ENCODE measurements at places on chromosomes 5 and 9.

DNA sequence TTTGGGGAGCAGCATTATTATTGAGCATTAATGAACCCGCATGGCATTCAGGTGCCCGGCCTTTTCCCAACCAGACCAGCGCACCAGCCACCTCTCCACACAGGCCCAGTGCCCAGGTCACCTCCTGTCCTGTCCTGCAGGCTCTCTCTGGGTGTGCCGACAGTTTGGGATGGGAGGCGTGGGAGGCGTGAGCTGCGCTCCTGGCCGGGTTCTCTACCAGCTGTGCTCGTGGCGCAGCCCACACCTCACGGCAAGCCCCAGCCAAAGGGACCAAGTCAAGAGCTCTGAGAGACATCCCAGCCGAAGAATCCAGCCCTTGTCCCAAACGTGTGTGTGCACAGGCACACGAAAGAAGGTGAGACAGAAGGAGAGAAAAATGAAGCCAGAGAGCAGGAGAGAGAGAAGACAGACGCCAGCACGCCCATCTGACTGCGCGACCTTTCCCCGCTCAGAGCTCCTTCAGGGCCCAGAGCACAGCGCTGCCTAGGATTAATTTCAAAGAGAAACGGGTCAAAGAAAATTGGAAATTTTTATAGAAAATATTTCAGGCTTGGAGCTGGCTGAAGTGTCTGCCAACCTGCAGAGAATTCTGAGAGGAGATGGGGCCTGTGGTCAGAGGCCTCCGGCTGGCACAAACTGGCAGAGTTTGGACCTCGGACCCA is 81.7 kb downstream of the ADAMTS2 start:
- H3K4me1 ChIP-seq = peaks cover 46% of the 10 kb centered on the region
- no peak overlapping the region for H3K27ac ChIP-seq

- no peaks in the 10 kb centered on the region for H3K4me1 ChIP-seq
- no peak for DNase-seq
- no peak overlapping the region for H3K4me3 ChIP-seq
- H3K36me3 ChIP-seq = no peaks in the 10 kb centered on the region
- H3K27ac ChIP-seq = no peak overlapping the region
- H3K27me3 ChIP-seq = no peaks in the 10 kb centered on the region
Measured at GRCh38 chr5:68884144-68884754, 209.6 kb upstream of the SLC30A5 start.

- H3K36me3 ChIP-seq = no peaks in the 10 kb centered on the region
- no peaks in the 10 kb centered on the region for H3K27me3 ChIP-seq
- 0 out of 2 replicates have a peak, but pooled peaks cover 5% of the 10 kb centered on the region for H3K4me1 ChIP-seq
Measured at GRCh38 chr9:104028827-104029226, 65.3 kb upstream of the SMC2 start.

DNA sequence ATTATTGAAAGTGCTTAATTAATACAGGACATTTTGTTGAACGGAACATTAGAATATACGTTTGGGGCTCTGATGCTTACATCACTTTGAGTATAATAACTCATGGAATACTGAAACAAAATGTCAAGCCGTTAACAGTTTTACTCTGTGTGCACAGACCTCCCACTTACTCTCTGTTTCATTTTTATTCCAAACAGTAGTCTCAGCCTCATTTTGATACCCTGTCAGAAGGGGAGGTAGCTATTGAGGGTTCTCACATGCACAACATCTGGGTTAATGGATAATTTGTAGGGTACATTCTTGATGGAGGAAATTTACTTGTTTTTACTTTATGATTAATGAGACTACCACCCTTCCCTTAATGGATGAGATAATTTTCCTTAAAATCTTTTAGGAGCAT is 59.0 kb downstream of the SCAMP1 start:
- H3K36me3 ChIP-seq = peaks cover 30% of the 10 kb centered on the region
- no peak overlapping the region for H3K4me3 ChIP-seq

DNA sequence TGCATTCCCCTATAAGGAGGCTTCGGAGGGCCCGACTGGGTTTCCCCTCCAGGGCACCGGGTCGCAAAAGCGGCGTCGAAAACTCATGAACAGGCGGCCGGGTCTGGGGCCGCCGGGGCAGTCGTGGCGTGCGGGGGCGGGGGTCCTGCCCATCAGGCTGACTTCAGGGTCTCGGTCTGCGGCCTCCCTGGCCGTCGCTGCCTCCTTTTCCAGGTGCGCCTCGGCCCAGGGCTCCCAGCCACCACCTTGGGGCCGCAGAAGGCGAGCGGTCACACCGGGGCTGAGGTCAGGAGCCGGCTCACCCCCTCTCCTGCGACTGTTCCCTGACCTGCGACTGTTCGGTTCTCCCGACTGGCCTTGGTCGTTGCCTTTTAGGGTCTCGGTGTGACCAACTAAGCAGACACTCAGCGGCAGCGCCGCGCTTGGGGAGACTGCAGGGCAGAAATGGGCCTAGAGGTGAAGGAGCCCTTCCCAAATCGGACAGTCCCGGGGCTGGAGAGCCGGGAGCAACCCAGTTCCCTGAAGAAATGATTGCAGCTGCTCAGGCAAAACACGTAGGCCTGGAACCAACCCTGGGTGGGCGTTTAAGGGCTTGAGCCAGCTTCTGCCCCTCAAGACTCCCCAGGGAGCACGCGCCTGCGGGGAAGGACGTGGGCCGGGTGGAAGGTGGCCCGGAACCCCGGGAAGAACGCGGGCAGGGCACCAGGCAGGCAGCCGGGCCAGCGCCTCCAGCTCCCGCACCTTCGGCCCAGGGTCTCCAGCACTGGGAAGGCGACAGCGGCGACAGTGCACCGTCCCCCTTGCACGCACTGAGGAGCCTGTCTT is 11.2 kb downstream of the IRX2 start:
- H3K27ac ChIP-seq = peak overlapping the region; percentile 84
- H3K4me1 ChIP-seq = peaks cover 51% of the 10 kb centered on the region
- H3K4me3 ChIP-seq = peak overlapping the region; percentile 77
- H3K27me3 ChIP-seq = no peaks in the 10 kb centered on the region
- no peaks in the 10 kb centered on the region for H3K36me3 ChIP-seq

DNA sequence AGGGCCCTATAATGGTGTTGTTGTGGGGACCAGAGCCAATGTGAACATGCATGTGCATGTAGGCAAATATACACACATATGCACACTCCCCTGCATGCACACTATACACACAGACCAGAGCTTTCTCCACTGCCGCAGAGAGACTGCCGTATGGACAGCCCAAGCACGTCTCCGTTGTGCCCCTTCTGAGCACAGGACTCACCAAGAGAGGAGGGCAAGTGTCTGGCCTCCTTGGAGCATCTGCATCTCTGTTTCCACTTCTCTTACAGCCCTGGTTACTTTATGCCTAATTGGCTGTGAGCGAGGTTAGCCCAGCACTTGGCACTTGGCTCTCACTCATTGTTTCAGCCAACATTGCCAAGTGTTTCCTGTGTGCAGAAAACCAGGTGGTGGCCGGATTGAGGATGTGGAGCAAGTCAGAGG is 30.4 kb downstream of the CSF2 start:
- peak overlapping the region; percentile 79 for H3K27ac ChIP-seq
- H3K4me1 ChIP-seq = peaks cover 40% of the 10 kb centered on the region
- no peaks in the 10 kb centered on the region for H3K36me3 ChIP-seq
- DNase-seq = peak; percentile 27
- no peak overlapping the region for H3K4me3 ChIP-seq

DNA sequence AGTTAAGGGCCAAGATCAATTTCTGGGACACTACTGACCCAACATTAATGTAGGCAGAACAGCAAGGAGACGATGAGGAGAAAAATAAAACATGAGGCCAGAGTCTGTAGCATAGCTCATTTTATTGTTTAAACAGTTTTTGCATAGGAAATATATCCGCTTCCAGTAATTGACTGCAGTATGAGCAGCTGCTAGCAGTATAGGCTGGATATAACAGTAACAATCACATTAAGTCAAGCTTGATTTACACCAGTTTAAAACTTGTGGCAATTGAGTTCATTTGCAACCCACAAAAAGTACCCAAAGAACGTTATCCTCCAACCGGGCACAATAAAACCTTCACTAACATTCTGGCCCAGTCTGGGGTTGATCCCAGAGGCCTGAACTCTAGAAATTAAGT is 232.2 kb downstream of the NFIB start:
- H3K4me1 ChIP-seq = no peaks in the 10 kb centered on the region
- H3K36me3 ChIP-seq = no peaks in the 10 kb centered on the region
- H3K4me3 ChIP-seq = no peak overlapping the region
- 0 out of 2 replicates have a peak, but pooled peaks cover 2% of the 10 kb centered on the region for H3K27me3 ChIP-seq
- no peak for DNase-seq

GRCh38 chr5:111755942-111756381 is 1.0 kb downstream of the NREP start:
- H3K36me3 ChIP-seq = peaks cover 47% of the 10 kb centered on the region
- peaks cover 30% of the 10 kb centered on the region for H3K4me1 ChIP-seq
- H3K4me3 ChIP-seq = peak overlapping the region; percentile 98
- no peaks in the 10 kb centered on the region for H3K27me3 ChIP-seq
- DNase-seq = peak; percentile 76

DNA sequence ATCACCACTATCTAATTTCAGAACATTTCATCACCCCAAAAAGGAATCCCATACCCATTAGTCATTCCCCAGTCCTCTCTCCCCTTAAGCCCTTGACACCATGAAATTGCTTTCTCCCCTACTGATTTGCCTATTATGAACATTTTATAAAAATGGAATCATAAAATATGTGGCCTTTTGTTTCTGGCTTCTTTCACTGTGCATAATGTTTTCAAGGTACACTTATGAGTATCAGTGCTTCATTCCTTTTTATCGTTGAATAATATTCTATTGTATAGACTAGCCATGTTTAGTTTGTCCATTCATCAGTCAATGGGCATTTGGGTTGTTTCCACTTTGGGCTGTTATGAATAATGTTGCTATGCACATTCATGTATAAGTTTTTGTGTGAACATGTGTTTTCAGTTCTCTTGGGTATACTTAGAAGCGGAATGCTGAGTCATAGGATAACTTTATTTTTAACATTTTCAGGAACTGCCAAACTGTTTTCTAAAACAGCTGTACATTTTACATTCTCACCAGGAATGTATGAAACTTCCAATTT is 40.4 kb upstream of the FGF1 start:
- no peaks in the 10 kb centered on the region for H3K36me3 ChIP-seq
- peak; percentile 93 for DNase-seq
- no peaks in the 10 kb centered on the region for H3K27me3 ChIP-seq
- H3K4me3 ChIP-seq = peak overlapping the region; percentile 18
- H3K27ac ChIP-seq = peak overlapping the region; percentile 90

DNA sequence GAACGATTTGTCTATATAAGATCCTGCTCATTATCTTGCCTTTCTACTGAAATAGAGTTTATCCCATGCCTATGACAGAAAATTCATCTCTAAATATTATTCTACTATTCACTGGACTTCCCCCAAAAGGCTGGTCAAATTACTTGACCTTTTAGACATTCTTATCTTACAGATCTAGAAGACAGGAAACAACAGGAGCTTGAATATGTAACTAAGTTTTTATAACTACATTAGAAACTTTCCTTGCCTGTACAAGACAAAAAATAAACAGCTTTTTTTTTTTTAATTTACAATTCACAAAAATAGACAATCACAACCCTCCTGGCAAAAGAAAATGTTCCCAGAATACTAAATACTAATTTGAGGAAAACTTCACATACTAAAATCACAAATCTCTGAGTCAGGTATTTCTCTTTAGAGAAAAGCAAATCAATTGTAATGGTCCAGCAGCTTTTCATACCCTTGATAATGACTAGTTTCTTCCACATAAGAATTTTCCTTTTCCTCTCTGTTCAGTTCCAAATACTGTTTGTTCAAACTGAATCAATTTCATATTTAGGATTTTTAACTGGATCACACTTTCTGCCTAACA is 68.6 kb downstream of the MLLT3 start:
- peaks cover 34% of the 10 kb centered on the region for H3K4me1 ChIP-seq
- H3K27me3 ChIP-seq = no peaks in the 10 kb centered on the region
- no peak overlapping the region for H3K27ac ChIP-seq
- H3K36me3 ChIP-seq = no peaks in the 10 kb centered on the region
- H3K4me3 ChIP-seq = no peak overlapping the region
- DNase-seq = no peak

DNA sequence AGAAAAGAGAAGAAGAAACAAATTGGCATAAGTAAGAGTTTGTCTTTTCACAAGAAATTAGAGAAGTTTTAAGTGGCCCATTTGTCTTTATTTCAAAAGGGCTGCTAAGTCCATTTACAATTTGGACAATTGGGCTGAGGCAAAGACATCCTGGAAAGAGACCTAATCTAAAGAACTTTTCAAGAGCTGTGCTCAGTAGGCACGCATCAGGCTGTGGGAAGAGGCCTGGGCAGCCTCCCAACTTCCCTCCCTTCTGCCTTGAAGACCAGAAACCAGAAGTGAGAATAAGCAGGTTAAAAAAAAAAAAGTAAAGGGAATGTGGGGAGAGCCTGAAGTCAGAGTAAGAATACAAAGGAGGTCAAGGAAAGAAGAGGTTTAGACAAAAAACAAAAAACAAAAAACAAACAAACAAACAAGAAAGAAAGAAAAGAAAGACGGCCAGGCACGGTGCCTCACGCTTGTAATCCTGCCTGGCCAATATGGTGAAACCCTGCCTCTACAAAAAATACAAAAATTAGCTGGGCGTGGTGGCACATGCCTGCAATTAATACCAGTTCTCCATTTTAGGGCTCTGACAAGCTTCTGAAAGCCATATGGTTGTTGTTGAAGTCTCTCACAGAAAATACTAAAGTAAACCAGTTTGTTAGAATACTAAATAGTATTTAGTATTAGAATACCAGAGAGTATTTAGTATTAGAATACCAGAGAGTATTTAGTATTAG is 48.0 kb upstream of the CEP78 start:
- H3K4me1 ChIP-seq = no peaks in the 10 kb centered on the region
- no peak overlapping the region for H3K27ac ChIP-seq
- H3K36me3 ChIP-seq = no peaks in the 10 kb centered on the region
- DNase-seq = peak; percentile 7

GRCh38 chr5:151234476-151235238 is 10.8 kb upstream of the CCDC69 start:
- no peaks in the 10 kb centered on the region for H3K4me1 ChIP-seq
- peak; percentile 39 for DNase-seq
- H3K27ac ChIP-seq = no peak overlapping the region
- H3K27me3 ChIP-seq = 0 out of 2 replicates have a peak, but pooled peaks cover 6% of the 10 kb centered on the region
- no peak overlapping the region for H3K4me3 ChIP-seq

GRCh38 chr5:124686239-124687004 is 60.0 kb downstream of the ZNF608 start:
- DNase-seq = no peak
- peaks cover 4% of the 10 kb centered on the region for H3K4me1 ChIP-seq
- no peaks in the 10 kb centered on the region for H3K27me3 ChIP-seq
- no peak overlapping the region for H3K4me3 ChIP-seq

DNA sequence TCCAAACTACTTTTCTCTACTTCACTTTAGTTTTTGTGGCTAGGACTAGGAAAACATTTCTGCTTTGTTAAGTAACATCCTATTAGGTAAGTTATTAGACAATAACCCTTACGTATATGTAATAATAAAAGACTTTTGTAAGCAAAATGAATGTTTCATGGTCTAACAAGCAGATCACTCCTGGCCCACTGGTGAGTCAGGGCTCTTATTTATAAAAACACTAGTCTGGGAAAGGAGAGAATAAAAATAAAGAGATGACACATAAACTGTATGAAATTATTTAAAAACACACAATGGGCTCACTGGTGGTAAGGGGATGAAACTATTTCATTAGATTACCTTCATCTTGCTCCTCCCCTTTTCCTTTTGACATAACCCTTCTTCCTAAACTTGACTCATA is 2212.2 kb upstream of the ACO1 start:
- H3K27me3 ChIP-seq = no peaks in the 10 kb centered on the region
- no peaks in the 10 kb centered on the region for H3K4me1 ChIP-seq
- no peak for DNase-seq
- H3K27ac ChIP-seq = no peak overlapping the region

- peak overlapping the region; percentile 18 for H3K4me3 ChIP-seq
- H3K4me1 ChIP-seq = peaks cover 29% of the 10 kb centered on the region
- no peaks in the 10 kb centered on the region for H3K36me3 ChIP-seq
- H3K27ac ChIP-seq = peak overlapping the region; percentile 60
Measured at GRCh38 chr9:69675563-69675962, 3.4 kb upstream of the APBA1 start.

- no peak overlapping the region for H3K4me3 ChIP-seq
- no peaks in the 10 kb centered on the region for H3K36me3 ChIP-seq
- no peaks in the 10 kb centered on the region for H3K27me3 ChIP-seq
- no peak overlapping the region for H3K27ac ChIP-seq
- 0 out of 2 replicates have a peak, but pooled peaks cover 6% of the 10 kb centered on the region for H3K4me1 ChIP-seq
Measured at GRCh38 chr9:136587944-136588662, 42.3 kb upstream of the NOTCH1 start.
